ENCODE measurements at places on chromosomes 16 and 17. TPM values are rescaled to one million over a fixed set of nuclear protein-coding genes. Genes with fewer than 3 reads are reported as not detected.

GRCh38 chr16:71439523-71439922 lies 2.3 kb downstream of the TLE7 start:
- no peak overlapping the region for H3K4me3 ChIP-seq
- H3K4me1 ChIP-seq, result no peaks in the 10 kb centered on the region

DNA sequence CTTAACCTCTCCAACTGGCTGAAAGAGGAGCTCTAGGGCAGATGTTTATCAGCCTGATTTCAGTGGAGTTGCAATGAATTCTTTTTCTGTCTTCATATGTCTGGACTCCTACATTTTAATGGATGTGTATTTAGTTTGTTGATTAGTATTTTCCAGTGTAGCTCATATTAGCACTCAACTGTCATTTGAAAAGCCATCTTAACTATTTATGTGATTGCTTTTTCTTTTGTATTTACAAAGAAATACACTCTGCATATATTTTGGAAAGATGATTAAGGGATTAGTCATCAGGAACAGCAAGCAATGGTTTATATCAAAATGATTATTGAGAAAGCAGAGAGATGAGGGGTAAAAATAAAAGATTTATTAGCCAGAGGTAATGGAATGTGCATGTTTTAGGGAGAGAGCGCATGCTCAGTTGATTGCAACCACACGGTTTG lies 71.1 kb downstream of the WWOX start:
- H3K4me1 ChIP-seq, result no peaks in the 10 kb centered on the region
- no peak for DNase-seq
- no peaks in the 10 kb centered on the region for H3K36me3 ChIP-seq

DNA sequence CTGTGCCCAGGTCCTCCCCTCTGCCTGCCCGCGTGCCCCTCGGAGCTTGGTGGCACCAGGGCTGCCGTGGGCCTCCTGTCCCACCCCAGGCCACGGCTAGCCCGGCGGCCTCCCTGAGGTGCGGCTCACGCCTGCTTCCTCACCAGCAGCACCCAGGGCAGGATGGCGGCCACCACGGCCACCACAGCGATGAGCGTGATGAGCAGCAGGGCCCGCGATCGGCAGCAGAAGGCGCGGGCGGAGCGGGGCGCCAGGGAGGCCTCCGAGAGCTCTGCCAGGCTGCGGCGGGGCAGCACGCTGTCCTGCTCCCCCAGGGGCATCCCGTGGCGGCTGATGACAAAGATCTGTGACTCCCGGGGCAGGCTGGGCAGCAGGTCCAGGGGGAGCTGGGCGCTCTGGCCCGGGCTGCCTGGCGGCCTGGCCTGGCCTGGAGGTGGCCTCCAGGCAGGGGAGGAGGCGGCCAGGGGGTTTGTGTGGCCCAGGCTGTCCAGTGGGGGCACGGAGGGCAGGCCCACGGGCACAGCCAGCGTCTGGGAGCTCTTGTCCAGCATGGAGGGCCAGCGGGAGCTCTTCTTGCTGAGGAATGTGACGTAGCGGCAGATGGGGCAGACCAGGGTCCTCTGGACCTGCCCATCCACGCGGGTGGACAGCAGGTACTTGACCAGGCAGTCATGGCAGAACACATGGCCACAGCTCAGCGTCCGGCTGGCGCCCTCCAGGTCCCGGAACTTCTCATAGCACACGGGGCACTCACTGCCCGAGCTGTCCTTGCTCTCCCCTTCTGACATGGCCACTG lies 4.8 kb downstream of the RNF222 start:
- DNase-seq, result no peak
- no peaks in the 10 kb centered on the region for H3K4me1 ChIP-seq
- no peak overlapping the region for H3K4me3 ChIP-seq
- no peaks in the 10 kb centered on the region for H3K27me3 ChIP-seq
- no peak overlapping the region for H3K27ac ChIP-seq

DNA sequence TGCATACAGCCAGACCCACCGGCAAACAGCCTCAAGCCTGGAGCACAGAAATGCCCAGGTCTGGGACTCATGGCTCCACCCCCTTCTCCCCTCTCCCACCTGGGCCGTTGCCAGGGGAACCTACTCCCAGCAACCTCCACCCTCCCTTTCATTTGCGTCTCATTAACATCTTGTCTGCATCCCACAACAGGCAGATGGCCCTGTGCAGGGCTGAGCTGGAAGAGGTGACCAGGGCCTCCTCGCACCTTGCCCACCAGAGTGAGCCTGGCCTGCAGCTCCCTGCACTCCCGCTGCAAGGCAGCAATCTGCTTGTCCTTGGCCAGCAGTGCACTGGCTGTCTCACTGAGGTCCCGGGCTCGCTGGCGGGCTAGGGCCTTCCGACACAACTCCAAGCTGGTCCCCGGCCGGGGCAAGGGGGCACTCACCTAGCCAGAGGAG lies 3.3 kb downstream of the TSPOAP1 start:
- DNase-seq, result peak; percentile 19
- no peak overlapping the region for H3K27ac ChIP-seq
- no peaks in the 10 kb centered on the region for H3K4me1 ChIP-seq
- H3K36me3 ChIP-seq, result no peaks in the 10 kb centered on the region
- H3K4me3 ChIP-seq, result no peak overlapping the region

DNA sequence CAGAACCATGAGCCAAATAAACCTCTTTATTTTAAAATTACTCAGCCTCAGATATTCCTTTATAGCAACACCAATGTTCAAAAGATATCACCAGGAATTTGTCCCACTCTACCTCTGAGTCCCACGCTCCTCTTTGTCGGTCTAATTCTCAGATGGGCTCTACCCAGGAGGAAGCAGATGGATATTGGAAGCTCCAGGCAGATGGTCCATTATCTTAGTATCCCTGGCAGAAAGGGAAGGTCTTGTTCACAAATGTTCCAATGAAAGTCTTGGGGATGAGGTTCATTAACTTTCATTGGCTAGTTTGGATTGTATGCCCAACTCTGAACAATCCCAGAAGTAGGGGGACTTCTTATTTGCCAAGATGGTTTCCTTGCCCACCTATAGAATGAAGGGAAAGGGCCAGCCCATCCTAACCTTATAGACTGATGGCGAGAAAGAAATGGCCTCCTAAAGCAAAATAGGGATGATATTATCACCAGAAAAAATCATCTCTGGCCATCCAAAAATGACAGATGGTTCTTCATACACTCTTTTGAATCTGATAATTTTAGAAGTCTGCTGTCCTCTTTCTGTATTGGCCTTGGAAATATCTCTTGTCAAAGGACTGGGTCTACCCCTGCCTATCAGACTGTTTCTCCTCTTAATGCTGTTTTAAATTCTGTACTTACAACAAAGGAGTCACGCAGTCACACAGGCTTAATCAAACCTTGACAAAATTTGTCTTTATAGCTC lies 21.3 kb upstream of the ELAC2 start:
- H3K4me1 ChIP-seq, result no peaks in the 10 kb centered on the region
- H3K27me3 ChIP-seq, result no peaks in the 10 kb centered on the region
- no peak for DNase-seq
- no peak overlapping the region for H3K27ac ChIP-seq

DNA sequence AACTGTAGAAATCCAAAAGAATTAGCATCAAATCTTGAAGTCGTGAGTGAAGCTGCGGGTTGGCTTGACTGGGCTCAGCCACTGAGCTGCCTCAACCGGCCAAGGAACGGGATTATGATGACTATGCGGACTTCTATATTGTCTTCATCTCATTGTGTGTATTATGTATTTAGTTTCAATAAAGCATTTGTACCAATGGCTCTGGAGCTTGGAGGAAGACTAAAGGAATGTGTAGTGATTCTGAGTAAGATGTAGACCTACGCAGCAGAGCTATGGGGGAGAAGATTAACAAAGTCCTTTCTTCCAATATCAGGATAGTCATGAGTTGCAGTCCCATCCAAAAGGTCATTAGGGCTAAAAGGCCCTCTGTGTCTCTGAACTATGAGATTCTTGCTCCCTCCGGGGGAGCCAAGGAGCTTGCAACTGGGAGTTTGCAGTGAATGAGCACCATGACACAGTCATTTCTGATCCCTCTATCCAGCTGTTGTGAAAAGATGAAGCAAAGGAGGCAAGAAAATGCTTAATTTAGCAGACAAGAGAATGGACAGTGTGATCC lies 8.3 kb downstream of the EME1 start:
- H3K4me1 ChIP-seq, result no peaks in the 10 kb centered on the region
- peaks cover 34% of the 10 kb centered on the region for H3K36me3 ChIP-seq
- no peak overlapping the region for H3K27ac ChIP-seq
- H3K27me3 ChIP-seq, result no peaks in the 10 kb centered on the region

DNA sequence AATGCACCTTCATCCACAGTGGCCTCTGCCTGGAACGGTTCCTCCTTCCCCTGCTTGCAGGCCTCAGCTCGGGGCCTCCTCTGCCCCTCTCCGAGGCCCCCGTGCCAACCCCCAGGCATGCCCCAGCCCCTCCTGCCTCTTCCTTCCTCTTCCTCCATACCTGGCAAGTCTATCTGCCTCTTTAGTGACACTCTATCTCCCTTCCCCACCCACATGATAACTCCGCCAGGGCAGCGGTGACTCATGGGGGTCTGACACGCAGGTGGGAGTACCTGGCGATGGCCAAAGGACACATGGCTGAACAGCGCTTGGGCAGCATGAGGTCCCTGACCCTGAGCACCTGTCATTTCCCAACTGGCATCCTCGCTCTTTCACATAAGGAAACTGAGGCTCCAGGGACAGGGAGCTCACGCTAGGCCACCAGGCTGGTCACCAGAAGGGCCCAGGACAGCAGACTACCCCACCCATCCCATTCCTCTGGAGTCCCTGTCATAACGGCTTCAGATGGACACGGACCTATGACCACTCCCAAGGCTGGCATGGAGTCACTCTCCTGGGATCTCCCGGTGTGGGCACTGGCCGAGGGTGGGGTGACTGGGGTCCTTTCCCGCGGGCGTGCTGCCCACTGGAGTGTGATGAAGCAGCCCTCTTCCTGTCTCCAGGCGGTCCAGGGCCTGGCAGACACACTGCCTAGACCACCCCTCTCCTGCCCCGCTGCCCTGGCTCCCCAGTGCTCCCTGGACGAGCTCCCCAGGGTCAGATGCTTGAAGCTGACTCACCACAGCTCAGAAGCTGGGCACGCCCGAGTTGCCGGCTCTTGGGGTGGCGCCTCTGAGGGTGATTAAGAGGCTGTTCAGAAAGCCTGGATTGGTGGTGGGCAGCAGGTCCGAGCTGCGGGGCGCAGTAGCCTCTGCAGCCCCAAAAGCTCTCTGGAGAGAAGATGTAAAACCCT lies 100.6 kb downstream of the ENGASE start:
- no peaks in the 10 kb centered on the region for H3K36me3 ChIP-seq
- no peak for DNase-seq
- H3K4me1 ChIP-seq, result no peaks in the 10 kb centered on the region
- no peaks in the 10 kb centered on the region for H3K27me3 ChIP-seq

GRCh38 chr16:79740252-79740651 lies 139.7 kb upstream of the MAF start:
- H3K4me1 ChIP-seq, result no peaks in the 10 kb centered on the region
- H3K27ac ChIP-seq, result no peak overlapping the region
- no peaks in the 10 kb centered on the region for H3K36me3 ChIP-seq
- DNase-seq, result no peak
- H3K4me3 ChIP-seq, result no peak overlapping the region

- no peaks in the 10 kb centered on the region for H3K36me3 ChIP-seq
- DNase-seq, result no peak
- H3K27me3 ChIP-seq, result no peaks in the 10 kb centered on the region
- H3K4me3 ChIP-seq, result no peak overlapping the region
- H3K4me1 ChIP-seq, result no peaks in the 10 kb centered on the region
Measured at GRCh38 chr17:72763981-72764380, 328.5 kb downstream of the SLC39A11 start.

GRCh38 chr16:67101311-67102082 lies 8.2 kb upstream of the PHAF1 start:
- H3K36me3 ChIP-seq, result peaks cover 11% of the 10 kb centered on the region
- no peak overlapping the region for H3K4me3 ChIP-seq
- no peak overlapping the region for H3K27ac ChIP-seq
- no peaks in the 10 kb centered on the region for H3K27me3 ChIP-seq
- DNase-seq, result no peak

DNA sequence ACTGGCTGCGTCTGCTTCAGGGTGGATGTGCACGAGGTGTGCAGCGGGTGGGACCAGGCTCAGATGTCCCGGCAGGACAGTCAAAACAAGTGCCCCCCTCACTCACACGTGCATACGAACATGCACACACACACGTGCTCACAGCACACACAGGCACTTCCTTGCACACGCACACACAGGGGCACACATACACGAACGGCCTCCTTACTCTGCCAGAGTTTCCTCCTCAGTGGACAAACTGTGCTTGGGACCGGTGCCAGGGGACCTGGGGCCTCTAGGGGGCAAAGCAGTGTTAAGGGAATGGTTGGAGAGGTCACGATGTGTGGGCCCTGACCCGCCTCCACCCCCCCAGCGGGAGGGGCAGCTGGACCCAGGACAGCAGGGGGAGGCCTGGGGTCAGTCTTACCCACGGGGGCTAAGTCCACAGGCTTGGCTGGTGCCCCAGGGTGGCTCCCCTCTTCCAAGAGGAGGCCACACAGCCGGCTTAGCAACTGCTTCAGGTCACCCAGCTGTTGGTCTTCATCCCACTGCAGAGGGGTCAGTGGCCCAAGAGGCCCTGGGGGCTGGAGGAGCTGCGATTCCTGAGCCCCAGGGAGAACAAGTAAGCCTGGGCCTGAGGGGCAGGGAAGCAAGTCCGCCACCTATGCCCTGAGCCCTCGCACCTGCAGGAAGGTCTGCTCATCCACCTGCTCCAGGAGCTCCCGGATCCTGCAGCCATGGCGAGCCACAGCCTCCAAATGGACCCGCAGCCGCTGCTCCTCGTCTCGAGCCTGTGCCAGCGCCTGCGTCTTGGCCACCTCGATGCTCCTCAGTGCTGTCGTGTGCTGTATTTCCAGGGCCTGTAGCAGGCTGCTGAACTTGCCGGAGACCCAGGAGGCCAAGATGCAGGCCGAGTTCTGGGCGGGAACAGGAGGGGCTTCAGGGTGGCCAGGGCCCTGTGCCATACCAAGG lies 4.9 kb downstream of the TRIM65 start:
- no peaks in the 10 kb centered on the region for H3K27me3 ChIP-seq
- DNase-seq, result no peak
- no peak overlapping the region for H3K4me3 ChIP-seq
- H3K36me3 ChIP-seq, result no peaks in the 10 kb centered on the region

DNA sequence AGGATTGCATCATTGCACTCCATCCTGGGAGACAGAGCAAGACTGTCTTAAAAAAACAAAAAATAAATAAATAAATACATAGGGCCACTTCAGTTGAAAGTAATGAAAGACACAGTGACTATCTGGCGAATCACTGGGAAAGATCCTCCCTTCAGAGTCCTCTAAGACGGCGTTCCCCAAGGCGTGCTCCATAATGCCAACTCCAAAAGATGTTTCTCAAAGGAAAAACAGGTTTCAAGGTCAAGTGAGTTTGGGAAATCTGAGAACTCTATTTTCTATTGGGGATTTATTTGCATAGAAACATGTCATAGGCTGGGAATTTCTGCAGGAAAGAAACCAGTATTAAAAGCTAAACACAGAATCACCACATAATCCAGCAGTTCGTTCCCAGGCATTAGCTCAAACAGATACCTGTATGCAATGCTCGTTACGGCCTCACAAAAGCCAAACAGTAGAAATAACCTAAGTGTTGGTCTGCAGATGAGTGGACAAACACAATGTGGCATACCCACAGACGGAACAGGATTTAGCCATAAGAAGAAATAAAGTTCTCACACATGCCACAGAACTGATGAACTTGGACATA lies 7.9 kb downstream of the KLHDC4 start:
- no peak for DNase-seq
- no peaks in the 10 kb centered on the region for H3K27me3 ChIP-seq
- no peak overlapping the region for H3K27ac ChIP-seq
- peaks cover 21% of the 10 kb centered on the region for H3K36me3 ChIP-seq
- H3K4me3 ChIP-seq, result no peak overlapping the region

The GPR179 gene
- 0.07 TPM for total RNA-seq

The SPN gene
- total RNA-seq, result 0.60 TPM

The PLA2G10 gene
- total RNA-seq, result 0.18 TPM

The CACNA1H gene
- 66.1 TPM for total RNA-seq

The CCDC78 gene
- 16.5 TPM for total RNA-seq

The CCL4L2 gene
- total RNA-seq, result not detected

The PERCC1 gene
- 0.18 TPM for total RNA-seq

Data from cardiac muscle cell (in vitro differentiated cells and primary cell).